ENCODE measurements at places on chromosomes 13 and 19. TPM values are rescaled to one million over a fixed set of nuclear protein-coding genes. Genes with fewer than 3 reads are reported as not detected.

Gene ANGPTL8
- total RNA-seq = not detected

Gene C19orf67
- not detected for total RNA-seq

Gene FREM2
- total RNA-seq = under 0.01 TPM

Gene KIR2DL3
- not detected for total RNA-seq

Gene KLK6
- total RNA-seq = not detected

Gene SLC7A10
- not detected for total RNA-seq

Gene TMEM150B
- total RNA-seq = not detected

Measured in fibroblast of lung (primary cell).